Stimulated activated CD8-positive, alpha-beta memory T cell treated with anti-CD3 and anti-CD28 coated beads, Interleukin-7, amount 100 ng/mL, for 1 hour (primary cell): ENCODE measurements at places on chromosomes 7 and 10.

DNA sequence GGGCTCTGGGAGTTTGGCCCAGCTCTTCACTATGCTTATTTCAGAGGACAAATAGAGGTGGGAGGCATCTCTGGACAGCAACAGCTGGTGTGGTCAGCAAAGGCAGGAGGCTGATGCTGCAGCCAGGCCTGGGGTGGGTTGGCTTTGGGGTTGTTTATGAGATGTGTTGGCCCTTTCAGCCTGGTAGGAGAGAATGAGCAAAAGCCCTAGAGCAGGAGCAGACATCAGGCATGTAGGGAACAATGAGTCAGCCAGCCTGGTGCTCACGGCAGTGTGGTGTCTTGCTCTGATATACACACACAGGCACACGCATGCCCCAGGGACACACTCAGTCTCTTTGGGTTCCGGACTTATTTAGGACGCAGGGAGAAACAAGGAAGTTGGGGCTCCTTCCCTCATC is 157.1 kb downstream of the PRKCQ start:
- no peak for DNase-seq

DNA sequence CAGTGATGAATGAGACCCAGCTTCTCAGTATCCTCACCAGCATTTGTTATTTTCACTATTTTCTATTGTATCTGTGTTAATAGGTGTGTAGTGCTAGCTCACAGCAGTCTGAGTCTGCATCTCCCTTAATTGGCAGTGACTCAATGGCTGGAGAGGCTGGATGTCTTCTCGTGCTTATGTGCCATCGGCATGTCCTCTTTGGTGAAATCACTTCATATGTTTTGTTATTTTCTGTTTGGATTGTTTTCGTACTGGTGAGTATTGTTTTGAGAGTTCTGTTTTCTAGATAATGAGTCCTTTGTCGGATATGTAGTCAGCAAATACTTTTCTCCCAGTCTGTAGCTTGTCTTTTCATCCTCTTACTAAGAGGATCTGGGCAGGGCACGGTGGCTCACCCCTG is 66.1 kb downstream of the AMZ1 start:
- no peak for DNase-seq

DNA sequence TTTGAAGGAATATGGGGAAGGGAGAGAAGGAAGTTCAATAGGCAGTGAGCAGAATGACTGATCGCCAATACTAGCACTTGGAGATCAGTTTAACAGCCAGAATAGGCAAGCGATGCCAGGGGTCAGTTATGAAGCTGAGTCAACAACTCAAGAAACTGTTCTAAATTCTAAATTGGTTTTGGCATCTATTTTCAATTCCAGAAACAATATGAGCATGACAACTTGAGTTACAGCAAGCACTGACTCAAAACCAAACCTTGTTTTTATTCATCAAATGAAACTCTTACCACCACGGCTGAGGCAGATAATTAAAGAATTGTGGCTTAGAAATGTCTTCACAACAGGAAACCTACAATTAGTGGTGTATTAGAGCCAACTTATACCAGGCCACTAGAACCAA is 180.5 kb upstream of the ASAH2 start:
- no peak for DNase-seq

DNA sequence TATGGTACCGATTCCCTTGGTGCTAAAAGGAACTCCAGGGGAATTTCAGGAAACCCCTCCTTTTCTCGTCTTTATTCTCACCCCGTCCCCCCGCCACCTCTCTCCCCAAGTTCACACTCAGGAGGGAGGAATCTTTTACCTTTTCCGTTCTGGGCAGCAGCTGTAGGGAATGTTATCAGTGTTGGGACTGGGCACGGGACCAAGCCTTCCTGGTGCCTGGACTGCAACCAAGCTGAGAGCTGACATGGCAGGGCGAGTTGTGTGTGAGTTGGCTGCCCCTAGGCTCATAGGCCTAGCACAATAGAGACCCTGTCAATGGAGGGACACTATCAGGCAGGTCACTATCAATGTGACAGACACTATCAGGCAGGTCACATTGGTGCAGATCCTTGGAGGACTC is 121.4 kb downstream of the TCF7L2 start:
- no peak for DNase-seq

DNA sequence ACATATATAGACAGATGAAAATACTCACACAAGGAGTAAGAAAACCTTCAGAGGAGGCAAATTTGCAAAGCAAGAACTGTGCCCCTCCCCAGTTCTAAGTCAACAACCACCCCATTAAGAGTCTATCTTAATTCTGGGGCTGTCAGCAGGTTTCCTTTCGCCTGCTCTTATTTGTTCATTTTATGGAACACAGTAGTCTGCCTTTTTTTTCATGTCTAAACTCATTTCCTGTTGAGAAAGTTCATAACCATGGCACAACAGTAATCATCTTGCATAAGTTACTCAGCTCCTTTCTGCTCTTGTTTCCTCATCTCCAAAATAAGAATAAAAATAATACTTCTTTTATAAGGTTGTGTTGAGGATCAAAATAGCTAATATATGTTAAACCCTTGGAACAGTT is 25.8 kb upstream of the AMPH start:
- DNase-seq = no peak

GRCh38 chr7:11833431-11833830 is 1.4 kb upstream of the THSD7A start:
- DNase-seq = no peak

- no peak for DNase-seq
Measured at GRCh38 chr10:86017841-86018734, 348.5 kb downstream of the GRID1 start.

GRCh38 chr7:28705350-28705749 is 252.8 kb downstream of the TRIL start:
- DNase-seq = no peak

DNA sequence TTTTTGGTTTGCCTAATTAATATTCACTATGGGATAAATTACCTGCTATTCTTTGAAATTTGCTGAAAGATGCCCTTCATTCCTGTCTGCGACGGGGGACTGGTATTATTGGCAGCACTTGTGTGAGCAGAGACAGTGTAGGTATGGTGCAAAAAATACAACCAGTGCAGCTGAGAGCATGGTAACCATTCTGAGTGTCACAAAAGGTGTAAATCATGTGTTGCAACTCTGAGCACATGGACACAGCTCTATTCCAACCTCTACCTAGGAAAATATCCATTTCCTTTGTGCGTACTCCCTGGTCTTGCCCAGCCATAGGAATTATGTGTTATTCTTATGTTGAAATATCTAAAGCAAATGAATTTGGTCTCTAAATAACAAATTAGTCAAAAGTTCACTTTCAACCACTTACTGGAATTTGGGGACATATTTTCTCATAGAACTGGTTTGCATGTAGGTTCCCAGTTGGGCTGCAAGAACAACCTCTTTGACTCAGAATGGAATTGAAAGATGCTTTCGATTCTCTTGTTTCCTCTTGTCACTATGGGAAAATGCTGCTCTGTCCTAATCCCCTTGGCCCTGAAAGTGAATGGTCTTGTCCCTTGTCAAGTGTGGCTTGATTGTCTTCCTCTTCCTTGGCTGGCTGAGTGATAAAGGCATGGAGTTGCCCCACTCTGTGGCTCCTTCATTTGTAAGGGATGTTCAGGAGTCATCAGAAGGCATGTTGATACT is 57.0 kb downstream of the CELF2 start:
- DNase-seq = no peak

DNA sequence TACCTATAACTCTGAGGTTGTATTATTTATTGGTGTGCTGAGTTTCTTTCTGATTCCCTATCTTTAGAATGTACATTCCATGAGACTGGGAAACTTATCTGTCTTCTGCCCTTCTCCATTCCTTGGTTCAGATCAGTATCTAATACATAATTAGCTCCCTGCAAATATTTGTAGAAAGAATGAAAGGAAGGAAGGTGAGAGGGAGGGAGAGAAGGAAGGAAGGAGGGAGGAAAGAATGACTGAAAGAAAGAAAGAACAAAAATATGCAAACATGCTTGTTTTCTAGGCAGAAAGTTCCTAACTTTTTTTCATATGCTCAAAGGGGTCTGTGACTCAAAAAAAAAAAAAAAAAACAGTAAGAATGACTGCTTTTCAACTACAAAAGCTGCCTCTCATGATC is 3.9 kb upstream of the USP6NL start:
- no peak for DNase-seq

- DNase-seq = no peak
Measured at GRCh38 chr7:116259871-116260440, 49.6 kb downstream of the TES start.

GRCh38 chr10:132926777-132927650 is 15.4 kb downstream of the CFAP46 start:
- DNase-seq = no peak

- DNase-seq = no peak
Measured at GRCh38 chr10:94439275-94439861, 37.0 kb downstream of the TBC1D12 start.

- no peak for DNase-seq
Measured at GRCh38 chr7:26574476-26574875, 282.8 kb downstream of the SNX10 start.

DNA sequence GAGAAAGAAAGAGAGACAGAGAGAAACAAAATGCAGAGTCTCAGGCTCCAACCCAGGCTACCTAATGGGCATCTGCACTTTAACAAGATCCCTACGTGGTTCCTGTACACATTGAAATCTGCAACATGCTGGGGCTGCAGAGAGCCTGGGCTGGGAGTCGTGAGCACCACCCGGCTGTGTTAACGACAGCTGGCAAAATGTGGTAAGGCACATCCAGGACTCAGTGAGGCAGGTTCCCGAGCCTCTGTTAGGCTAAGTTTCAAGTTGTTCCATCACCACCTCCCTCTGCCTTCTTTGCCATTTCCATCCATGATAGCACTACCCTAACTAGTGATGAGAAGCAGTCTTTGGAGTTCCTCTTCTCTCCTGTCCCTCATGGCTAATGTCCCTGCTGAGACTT is 1.4 kb downstream of the AKR1B10 start:
- DNase-seq = no peak

- no peak for DNase-seq
Measured at GRCh38 chr7:36762394-36762793, 38.1 kb upstream of the AOAH start.
